ENCODE measurements at places on chromosomes 16 and 17. TPM values are rescaled to one million over a fixed set of nuclear protein-coding genes. Genes with fewer than 3 reads are reported as not detected.
A peak's percentile ranks its signal among the peaks of the same experiment; 100 is the strongest.

DNA sequence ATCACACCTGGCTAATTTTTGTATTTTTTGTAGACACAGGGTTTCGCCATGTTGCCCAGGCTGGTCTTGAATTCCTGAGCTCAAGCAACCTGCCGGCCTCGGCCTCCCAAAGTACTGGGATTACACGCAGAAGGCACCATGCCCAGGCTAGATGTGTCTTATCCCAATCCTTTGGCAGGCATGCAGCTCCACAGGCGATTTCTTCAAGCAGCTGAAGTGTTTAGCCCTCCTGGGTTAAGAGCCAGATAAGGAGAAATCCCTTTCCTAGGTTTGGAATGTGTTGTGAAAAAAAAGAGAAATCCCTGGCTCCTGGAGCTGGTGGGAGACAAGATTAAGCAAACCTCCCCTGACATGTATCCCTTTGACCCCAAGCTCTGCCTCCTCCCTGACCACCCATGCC, 2.1 kb upstream of the NHERF1 start:
- peak overlapping the region; percentile 28 for H3K4me3 ChIP-seq
- no peak for DNase-seq
- H3K36me3 ChIP-seq, result peaks cover 12% of the 10 kb centered on the region
- H3K27me3 ChIP-seq, result peaks cover 13% of the 10 kb centered on the region

DNA sequence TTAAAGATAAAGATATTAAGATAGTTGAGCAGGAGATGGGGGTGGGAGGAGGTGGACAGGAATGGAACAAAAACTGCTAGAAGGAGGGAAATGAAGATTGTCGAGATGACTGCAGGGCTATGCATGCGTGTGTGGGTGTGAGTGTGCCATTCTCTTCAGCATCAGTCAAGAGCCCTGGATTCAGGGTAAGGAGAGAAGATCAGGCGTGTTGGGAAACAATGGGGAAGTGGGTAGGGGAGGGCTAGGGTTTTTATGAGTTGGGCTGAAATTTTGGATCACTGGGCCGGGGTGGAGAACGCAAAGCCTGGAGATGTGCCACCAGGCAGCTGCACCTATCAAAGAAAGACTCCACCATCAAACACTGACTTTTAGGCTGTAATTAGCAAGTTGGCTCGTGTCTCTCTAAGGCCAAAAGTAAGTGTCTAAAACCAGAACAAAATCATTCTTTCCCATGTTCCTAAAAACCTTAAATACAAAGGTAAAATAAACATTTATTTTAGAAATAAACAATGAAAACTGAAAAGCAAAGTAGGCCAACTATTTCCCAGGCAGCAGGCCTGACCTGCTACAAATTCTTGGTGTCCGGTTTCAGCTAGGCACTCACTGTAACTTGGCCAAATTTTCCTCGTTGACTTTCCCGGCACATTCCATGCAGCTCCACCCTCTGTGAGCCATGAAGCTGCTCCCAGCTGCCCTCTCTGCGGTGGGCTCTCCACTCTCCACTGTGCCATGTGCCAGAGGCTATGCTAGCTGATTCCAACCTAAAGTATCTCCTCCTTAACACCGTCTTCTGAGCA, 4.2 kb downstream of the CDRT4 start:
- H3K4me1 ChIP-seq, result no peaks in the 10 kb centered on the region
- H3K27ac ChIP-seq, result no peak overlapping the region
- H3K36me3 ChIP-seq, result peaks cover 19% of the 10 kb centered on the region
- no peak for DNase-seq
- H3K27me3 ChIP-seq, result no peaks in the 10 kb centered on the region

- H3K27ac ChIP-seq, result peak overlapping the region; percentile 99
- peak overlapping the region; percentile 91 for H3K4me3 ChIP-seq
- H3K36me3 ChIP-seq, result peaks cover 3% of the 10 kb centered on the region
- peaks cover 13% of the 10 kb centered on the region for H3K27me3 ChIP-seq
- peaks cover 91% of the 10 kb centered on the region for H3K4me1 ChIP-seq
These were observed 37.7 kb downstream of the PLCG2 start for GRCh38 chr16:81816793-81817210.

- H3K27me3 ChIP-seq, result peaks cover 3% of the 10 kb centered on the region
- H3K27ac ChIP-seq, result peak overlapping the region; percentile 28
- DNase-seq, result no peak
- peaks cover 42% of the 10 kb centered on the region for H3K4me1 ChIP-seq
These were observed 2.0 kb upstream of the GLG1 start for GRCh38 chr16:74608944-74609343.

GRCh38 chr16:51228097-51228659, 77.1 kb upstream of the SALL1 start:
- H3K4me1 ChIP-seq, result no peaks in the 10 kb centered on the region
- H3K4me3 ChIP-seq, result no peak overlapping the region
- peaks cover 4% of the 10 kb centered on the region for H3K27me3 ChIP-seq
- no peak for DNase-seq

- no peak for DNase-seq
- no peak overlapping the region for H3K4me3 ChIP-seq
- H3K36me3 ChIP-seq, result no peaks in the 10 kb centered on the region
- no peak overlapping the region for H3K27ac ChIP-seq
- H3K4me1 ChIP-seq, result no peaks in the 10 kb centered on the region
These were observed 9.1 kb upstream of the ANKFN1 start for GRCh38 chr17:56144223-56144622.

DNA sequence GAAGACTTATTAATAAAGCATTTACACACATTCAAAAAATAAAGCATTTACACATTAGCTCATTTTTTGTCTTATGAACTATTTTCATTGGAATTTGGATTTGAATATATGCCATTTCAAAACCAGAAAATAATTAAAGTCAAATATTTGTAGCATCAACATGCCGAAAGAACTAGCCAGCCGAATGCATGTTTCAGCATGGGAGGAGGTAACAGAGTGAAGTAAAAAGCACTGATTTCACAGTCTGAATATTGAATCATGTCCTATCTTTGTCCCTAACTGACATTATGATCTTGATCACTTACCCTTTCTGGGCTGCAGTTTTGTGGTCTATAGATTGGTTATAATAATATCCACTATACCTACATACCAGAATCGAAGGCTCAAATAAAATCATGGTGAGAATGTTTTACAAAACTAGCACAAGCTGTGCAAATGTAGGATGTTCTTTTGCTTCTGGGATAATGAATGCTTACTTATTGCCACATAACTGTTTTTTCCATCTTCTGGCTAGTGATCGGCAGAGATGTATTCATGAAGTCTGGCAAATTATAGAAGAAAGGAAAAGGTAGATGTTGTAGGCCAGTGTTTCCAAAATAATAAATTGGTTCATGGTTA, 84.7 kb downstream of the TUBD1 start:
- H3K27ac ChIP-seq, result peak overlapping the region; percentile 40
- H3K36me3 ChIP-seq, result peaks cover 13% of the 10 kb centered on the region
- no peak for DNase-seq

C1QL1 gene
- 0.20 TPM for polyA plus RNA-seq

Data from immature natural killer cell (primary cell).